Activated CD8-positive, alpha-beta memory T cell treated with anti-CD3 and anti-CD28 coated beads for 4 hours (primary cell): ENCODE measurements at places on chromosomes 6 and 20.

DNA sequence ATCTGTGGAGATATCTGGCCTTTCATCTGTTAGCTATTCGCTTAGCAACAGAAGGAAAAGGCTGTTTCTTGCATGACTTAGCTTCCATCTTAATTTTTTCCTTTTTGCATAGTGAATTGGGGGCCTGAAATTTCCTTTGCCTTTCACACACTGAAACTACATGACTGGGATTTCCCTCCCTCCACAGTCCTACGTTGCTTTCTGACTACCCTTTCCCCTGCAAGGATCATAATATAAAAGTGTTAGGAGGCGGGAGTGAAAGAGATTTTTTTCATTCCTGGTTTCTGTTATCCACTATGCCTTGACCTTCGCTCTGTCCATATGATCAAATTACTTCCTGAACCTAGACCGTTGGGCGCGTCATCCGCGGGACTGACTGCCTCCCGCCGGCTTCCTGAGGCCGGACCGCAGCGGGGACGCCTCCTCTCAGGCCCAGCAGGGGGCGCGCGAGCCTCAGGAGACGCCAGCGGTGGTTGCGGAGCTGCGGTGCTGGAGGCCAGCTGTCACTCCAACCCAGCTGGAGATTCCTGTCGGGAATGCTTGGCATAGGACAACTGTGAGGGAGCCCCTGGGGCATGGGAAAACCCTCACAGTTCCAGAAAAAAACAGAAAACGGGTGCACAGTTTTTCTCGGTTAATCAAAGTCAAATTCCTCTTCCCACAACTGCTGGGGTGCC is 55.6 kb downstream of the MEP1A start:
- peak; percentile 27 for DNase-seq

DNA sequence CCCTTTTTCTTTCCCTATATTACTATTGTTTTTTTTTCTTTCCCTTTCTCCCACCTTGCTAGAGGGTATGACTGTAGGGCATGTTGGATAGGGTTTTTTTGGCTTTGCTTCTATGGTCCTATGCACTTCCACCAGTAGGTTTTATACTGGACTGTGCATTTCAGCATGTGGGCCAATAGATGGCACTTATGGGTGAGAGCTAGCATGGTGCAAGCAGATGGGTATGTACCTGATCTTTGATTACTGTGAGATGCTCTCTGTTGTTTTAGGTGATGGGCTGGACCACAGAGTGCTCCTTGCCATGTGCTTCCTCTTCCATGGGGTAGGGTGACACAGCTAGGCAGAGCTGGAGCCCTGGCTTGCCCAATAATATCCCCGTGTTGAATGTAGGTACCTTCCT is 128.5 kb upstream of the CHD6 start:
- DNase-seq = no peak

DNA sequence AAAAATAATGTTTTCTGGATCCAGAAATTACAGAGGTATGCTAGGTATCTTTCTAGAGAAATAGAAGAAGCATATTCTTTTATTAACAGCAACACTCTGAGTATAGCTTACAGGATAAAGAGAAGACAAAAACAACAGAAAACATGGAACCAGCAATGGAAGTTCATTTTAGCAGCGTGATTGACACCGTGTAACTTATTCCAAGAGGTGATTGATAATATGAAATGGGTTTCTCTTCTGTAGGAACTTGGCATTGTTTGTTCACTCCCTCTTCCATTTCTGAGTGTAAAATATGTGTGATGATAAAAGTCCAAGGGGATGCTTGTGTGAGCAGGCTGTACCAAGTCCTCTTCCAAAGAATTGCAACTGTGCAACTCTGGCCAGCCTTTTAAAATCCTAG is 303.0 kb downstream of the COL12A1 start:
- DNase-seq = no peak

GRCh38 chr20:1336699-1337367 is 7.9 kb upstream of the SDCBP2 start:
- DNase-seq = no peak

DNA sequence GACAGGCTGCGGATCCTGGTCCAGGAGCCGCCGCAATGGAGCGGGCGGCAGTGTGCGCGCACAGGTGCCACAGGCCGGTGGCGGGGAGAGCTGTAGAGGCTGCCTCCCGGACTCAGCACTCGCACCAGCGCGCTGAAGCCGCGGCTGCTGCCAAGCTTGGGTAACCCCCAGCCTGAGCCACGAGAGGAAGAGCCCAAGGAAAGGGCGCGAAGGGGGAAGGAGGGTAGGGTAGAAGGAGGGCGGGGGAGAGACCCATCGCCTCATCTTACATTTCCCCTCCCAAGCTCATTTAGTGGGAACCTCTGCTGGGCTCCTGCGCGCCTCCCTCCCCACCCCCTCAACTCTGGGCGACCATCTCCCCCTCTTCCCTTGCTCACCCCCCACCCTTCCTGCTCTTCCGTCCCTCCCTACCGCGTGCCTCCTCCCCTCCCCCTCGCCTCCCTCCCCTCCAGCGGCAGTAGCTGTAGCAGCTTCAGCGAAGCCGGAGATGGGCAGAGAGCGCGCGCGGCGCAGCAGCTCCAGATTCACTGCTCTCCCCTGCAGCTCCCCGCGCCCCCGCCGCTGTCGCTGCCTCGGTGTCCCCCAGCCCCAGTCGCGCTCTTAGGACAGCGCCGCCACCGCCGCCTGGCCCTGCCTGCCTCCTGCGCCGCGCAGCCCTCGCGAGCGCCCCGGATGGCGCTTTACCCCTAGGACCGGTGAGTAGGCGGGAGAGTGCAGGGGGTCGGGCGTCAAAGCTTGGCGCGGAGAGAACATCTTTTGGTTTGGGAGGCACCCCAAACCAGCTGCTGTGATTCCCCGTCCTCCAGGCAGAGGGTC is at the start of gene FUT9:
Gene FUT9 (plus strand): TSS at position 457 of the 816 bp plus-strand sequence. CDS start 187,182 bp downstream, outside the sequence.
- DNase-seq = no peak

- no peak for DNase-seq
These were observed 304.7 kb downstream of the TRDN start for GRCh38 chr6:123332070-123332469.

GRCh38 chr20:39108746-39109145 is 146.6 kb downstream of the DHX35 start:
- DNase-seq = no peak

GRCh38 chr6:149513915-149514314 is 29.1 kb upstream of the ZC3H12D start:
- no peak for DNase-seq

DNA sequence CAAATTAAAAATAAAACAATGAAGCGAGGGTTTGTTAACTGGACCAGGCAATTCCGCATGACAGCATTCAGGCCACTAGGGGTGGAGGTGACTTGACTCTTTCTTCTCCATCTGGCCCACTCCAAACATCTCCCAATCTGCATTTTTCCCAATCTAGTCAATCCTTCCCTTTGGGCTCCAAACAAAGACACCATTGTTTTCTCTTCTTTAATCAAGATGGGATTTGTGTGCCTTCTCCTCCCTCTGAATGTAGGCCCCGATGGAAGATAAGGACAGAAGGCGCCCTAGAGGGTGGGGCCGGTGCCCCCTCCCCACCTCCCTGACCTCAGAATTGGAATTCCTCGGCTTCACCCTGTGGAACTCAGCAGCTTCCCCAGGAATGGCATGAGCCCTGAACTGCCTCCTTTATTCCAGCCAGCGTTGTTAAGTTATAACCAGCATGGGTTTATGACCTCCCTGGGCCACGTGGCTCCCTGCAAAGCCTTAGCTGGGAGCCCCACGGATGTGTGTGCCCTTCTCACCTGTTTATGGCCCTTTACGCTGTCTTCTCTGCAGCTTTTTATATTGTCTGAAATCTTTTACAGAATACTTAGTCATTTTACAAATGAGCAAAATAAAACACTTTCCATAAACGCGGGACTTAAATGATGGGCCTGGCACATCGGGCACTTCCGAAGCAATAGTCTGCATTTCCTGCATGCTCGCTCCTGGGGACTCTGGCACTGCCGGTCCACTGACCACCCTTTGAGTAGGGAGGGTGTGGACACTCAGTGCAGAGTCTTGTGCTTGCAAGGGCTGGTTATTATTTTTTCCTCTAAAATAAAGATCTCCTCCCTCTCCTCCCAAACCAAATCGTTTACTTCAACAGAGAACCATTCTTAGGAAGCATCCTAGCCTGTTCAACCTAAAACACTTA is 24.5 kb downstream of the OVOL2 start:
- DNase-seq = no peak
